ENCODE measurements at places on chromosomes 1 and 21.

DNA sequence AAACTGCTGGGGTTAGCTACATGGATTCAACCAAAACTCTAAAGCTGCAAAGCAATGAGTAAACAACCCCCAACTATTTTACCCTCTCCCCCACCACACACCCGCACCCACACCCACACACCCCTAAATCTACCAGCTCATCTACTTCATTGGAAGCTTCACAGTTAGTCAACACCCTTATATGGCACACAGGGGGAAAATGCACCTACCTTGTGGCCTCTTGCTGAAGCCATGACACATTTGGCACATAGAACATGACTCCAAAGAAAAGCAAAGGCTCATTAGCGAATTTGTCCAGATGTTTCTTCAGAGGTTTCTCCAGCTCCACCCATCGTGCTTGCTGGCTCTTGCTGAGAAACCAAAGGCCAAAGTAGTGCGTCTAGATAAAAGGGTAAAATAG is 99.8 kb downstream of the PTPN14 start:
- no peak for DNase-seq
- peak overlapping the region; percentile 50 for H3K4me3 ChIP-seq
- peaks cover 63% of the 10 kb centered on the region for H3K4me1 ChIP-seq
- H3K27me3 ChIP-seq = no peaks in the 10 kb centered on the region

GRCh38 chr1:76939050-76939816 is 72.0 kb downstream of the ST6GALNAC5 start:
- no peak overlapping the region for H3K27ac ChIP-seq
- no peak overlapping the region for H3K4me3 ChIP-seq

DNA sequence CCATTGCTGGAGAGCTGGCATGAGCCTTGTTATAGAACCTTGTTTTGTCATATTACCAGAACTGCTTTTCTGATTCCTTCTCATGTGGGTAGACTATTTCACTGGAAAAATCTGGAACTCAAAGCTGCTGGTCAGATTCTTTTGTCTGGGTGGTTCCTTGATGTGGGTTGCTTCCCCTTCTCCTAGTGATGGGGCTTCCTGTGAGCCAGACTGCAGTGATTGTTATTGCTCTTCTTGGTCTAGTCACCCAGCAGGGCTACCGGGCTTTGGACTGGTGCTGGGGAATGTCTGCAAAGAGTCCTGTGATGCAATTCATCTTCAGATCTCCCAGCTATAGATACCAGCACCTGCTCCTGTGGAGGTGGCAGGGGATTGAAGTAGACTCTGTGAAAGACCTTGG is 59.4 kb downstream of the GPR137B start:
- H3K27me3 ChIP-seq = no peaks in the 10 kb centered on the region
- H3K4me1 ChIP-seq = no peaks in the 10 kb centered on the region
- H3K4me3 ChIP-seq = no peak overlapping the region

- H3K27ac ChIP-seq = no peak overlapping the region
- no peaks in the 10 kb centered on the region for H3K27me3 ChIP-seq
- no peak overlapping the region for H3K4me3 ChIP-seq
- no peaks in the 10 kb centered on the region for H3K4me1 ChIP-seq
- H3K36me3 ChIP-seq = peaks cover 9% of the 10 kb centered on the region
- no peak for DNase-seq
These were observed 113.8 kb downstream of the DPYD start for GRCh38 chr1:97806996-97807520.

DNA sequence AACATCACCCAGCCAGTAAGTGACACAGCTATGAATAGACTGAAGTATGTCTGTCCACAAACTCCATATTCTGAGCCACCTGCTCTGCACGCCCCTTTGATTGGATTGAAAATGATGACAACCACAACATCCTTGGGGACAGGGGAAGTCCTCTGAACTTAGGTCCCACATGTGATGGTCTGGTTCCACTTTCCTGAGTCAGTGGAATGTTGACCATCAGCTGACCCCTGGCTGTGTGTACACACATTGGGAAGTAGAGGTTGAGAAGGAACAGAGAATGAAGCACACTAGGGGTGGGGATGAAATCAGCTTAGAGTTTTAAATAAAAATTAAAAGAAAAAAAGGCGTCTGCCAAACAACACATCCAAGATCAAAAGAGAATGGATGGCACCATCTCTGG is 8.0 kb upstream of the DISP3 start:
- no peak overlapping the region for H3K4me3 ChIP-seq
- no peaks in the 10 kb centered on the region for H3K36me3 ChIP-seq
- no peak overlapping the region for H3K27ac ChIP-seq
- no peaks in the 10 kb centered on the region for H3K4me1 ChIP-seq
- no peak for DNase-seq

DNA sequence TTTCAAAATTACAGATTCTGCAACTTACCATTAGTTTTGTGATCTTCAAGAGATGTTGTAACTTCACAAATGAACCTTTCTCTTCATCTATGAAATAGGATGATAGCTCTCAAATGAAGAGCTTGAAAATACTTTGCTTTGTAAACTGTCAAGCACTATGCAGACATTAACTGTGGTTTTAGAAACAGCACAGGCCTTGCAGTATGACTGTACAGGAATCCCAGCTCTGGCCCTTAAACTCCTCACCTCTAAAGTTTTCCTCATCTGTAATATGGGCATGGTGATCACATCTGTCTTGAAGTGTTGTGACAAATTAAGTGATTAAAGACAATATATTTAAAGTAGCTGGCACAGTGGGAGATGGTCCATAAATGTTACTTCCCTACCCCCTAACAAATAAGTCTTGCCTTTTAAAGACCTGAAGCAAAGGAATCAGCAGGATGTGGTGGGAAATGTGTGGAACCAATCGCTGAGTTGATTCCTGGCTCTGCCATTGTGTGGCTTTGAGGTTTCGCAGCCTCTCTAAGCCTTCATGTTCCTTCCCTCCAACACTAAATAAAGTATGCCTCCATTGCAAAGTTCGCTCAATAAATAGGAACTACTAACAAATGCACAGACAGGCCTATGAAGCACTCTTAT is 5.5 kb upstream of the PTP4A2 start:
- DNase-seq = peak; percentile 89
- H3K4me3 ChIP-seq = peak overlapping the region; percentile 77
- H3K27me3 ChIP-seq = no peaks in the 10 kb centered on the region
- peaks cover 54% of the 10 kb centered on the region for H3K4me1 ChIP-seq
- H3K27ac ChIP-seq = peak overlapping the region; percentile 92
- H3K36me3 ChIP-seq = no peaks in the 10 kb centered on the region

DNA sequence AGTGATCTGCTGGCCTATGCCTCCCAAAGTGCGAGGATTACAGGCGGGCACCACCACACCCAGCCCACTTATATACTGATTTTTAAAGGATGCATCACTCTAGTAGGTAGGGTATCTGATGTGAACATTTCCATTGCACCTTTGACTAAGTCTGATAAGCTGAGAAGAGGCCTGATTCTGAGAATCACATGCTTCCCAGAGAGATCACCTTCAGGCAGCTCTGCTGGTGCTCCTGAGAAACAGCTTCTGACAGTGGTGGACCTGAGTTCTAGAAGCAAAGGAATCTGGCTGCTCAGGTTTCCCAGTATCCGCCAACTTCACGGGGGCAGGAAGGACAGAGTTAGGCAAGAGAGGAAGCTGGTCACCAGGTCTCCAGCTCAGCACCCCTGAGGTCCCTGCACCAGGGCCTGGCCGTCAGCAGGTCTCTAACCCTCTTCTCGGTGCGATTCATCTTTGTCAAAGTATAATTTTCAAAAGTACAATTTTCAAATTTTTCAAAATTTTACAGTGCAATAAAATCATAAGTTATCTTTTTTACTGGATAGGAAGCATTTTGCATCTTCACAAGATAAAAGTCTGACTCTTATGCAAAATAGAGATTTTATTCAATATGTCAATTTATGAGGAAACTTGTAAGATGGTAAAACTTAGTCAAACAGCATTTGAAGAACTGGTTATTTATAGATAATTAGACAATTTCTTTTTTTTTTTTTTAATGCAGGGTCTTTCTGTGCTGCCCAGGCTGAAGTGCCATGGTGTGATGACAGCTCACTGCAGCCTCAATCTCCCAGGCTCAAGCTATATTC is 25.8 kb upstream of the MPZL1 start:
- DNase-seq = no peak
- no peaks in the 10 kb centered on the region for H3K27me3 ChIP-seq
- peaks cover 75% of the 10 kb centered on the region for H3K36me3 ChIP-seq
- H3K4me3 ChIP-seq = no peak overlapping the region
- no peaks in the 10 kb centered on the region for H3K4me1 ChIP-seq
- H3K27ac ChIP-seq = no peak overlapping the region

GRCh38 chr1:17856496-17857108 is 101.5 kb downstream of the ACTL8 start:
- H3K27me3 ChIP-seq = no peaks in the 10 kb centered on the region
- DNase-seq = no peak
- no peak overlapping the region for H3K27ac ChIP-seq
- H3K36me3 ChIP-seq = no peaks in the 10 kb centered on the region
- H3K4me3 ChIP-seq = no peak overlapping the region

DNA sequence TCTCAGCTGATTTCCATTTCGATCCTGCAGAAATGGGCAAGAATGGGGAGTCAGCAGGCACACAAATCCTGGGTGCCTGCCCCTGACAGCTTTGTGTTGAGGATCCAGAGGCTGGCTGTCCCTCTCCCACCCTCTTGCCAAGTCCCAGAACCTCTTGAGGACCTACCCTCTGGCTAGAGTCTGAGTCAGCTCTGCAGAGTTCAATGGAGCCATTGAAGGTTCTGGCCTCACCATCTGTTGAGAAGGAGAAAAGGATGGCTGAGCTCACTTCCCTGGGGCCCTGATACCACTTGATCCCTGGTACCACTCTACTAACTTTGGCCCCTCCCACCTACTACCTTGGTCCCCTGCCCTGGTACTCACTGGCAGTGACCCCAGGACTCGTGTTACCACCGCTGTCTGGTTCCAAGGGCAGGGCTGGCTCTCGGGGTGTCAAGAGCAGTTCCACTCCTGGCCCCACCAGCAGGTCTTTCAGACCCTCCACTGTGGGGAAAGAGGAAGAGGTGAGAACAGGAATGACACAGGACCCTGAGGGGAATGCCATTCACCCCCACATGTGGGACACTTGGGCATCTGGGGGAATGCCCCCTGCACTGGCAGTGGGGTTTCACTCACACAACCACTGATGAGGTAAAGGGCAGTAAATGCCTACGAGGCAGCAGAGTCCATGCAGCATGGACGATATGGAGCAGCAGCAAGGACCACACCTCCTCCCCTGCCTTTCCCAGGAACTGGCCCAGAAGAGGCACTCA is 10.5 kb downstream of the RXFP4 start:
- peaks cover 58% of the 10 kb centered on the region for H3K36me3 ChIP-seq
- peaks cover 9% of the 10 kb centered on the region for H3K4me1 ChIP-seq
- H3K27me3 ChIP-seq = no peaks in the 10 kb centered on the region
- H3K4me3 ChIP-seq = no peak overlapping the region
- no peak overlapping the region for H3K27ac ChIP-seq
- no peak for DNase-seq

- no peak for DNase-seq
These were observed 3.8 kb downstream of the GJB3 start for GRCh38 chr1:34784751-34785221.

DNA sequence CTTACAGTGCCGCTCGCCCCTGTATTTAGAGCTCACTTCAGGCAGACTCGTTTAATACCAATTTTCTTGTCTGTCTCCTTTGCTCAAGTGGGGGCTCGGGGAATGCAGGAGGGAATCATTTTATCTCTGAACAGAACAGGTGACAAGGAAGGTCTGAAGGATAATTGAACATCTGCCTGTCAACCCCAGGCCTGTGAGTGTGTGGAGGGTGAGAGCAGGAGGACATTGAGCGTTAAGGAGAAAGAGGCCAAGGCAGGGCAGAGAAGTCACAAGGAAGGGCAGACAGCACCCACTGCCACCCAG is 9.7 kb upstream of the PEF1 start:
- H3K4me3 ChIP-seq = no peak overlapping the region
- no peak overlapping the region for H3K27ac ChIP-seq
- peaks cover 7% of the 10 kb centered on the region for H3K27me3 ChIP-seq
- no peak for DNase-seq

DNA sequence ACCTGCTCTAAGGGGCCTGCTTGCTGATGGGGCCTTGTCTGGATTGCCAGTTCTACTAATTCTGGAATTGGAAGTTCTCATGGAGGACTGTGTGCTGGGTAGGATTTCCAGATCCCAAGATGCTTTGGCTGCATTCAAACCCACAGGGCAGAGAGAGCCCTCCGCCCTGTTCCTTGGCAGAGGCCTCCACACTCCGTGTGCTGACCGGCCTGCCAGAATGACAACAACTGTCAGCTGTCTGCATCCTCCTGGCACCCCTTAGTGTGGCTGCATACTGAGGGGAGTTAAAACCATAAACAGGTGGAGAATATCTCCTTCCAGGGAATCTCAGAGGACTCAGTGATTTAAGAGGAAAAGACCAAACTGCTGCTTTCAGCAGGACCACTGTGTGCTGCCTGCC is 60.7 kb downstream of the ADARB1 start:
- H3K4me3 ChIP-seq = no peak overlapping the region
- peaks cover 17% of the 10 kb centered on the region for H3K4me1 ChIP-seq
- H3K36me3 ChIP-seq = peaks cover 2% of the 10 kb centered on the region

- no peaks in the 10 kb centered on the region for H3K4me1 ChIP-seq
- H3K27me3 ChIP-seq = peaks cover 6% of the 10 kb centered on the region
- H3K36me3 ChIP-seq = no peaks in the 10 kb centered on the region
- no peak for DNase-seq
These were observed 160.7 kb upstream of the POU3F1 start for GRCh38 chr1:38207275-38207674.

GRCh38 chr1:175737451-175737850 is 5.9 kb downstream of the TNR start:
- H3K27ac ChIP-seq = no peak overlapping the region
- DNase-seq = no peak
- no peaks in the 10 kb centered on the region for H3K36me3 ChIP-seq
- no peaks in the 10 kb centered on the region for H3K4me1 ChIP-seq
- no peaks in the 10 kb centered on the region for H3K27me3 ChIP-seq
- H3K4me3 ChIP-seq = no peak overlapping the region

DNA sequence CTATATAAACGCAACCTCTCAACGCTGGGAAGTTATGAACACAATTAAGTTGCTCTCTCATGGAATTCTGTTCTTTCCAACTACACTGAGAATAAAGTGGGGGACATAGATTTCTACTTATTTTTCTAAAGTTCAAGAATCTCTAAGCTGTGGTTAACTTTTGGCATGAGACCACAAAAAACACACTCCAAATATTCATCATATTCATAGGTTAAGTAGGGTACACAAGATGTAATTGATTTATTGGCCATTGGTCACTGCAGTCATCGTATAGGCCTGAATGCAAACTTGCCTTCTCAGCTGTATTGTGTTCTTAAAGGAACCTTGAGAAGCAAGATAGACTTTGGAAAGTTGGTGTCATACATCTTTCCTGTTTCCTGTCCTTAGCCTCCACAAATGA is 40.3 kb downstream of the PRRX1 start:
- H3K4me3 ChIP-seq = no peak overlapping the region
- H3K36me3 ChIP-seq = no peaks in the 10 kb centered on the region
